Left forelimb (tissue), 1 donor: ENCODE measurements at places on chromosomes 4 and X.

- no peak for DNase-seq
Observed at GRCh38 chr4:48296365-48296764, 26.7 kb upstream of the TEC start.

GRCh38 chr4:135256111-135256510, 1054.5 kb upstream of the PABPC4L start:
- DNase-seq = no peak

- no peak for DNase-seq
Observed at GRCh38 chrX:118989886-118990285, 15.5 kb downstream of the LONRF3 start.

DNA sequence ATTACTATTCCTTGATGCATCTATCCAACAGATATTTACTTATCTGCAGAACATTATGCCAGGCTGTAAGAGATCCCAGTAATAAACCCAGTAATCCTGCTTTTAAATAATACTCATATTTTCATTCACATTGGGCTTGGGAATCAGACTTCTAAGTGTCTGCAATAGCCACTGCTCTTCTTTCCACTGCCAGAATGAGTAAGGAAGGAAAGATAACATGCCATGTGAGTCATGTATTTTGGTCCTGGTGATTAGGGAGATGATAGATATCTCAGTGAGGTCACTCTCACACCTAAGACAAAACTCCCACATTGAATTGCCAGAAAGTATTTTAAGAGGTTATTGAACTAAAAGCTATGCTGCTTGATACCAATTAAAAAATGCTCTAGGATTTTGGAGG, 13.9 kb upstream of the HEPH start:
- DNase-seq = no peak

DNA sequence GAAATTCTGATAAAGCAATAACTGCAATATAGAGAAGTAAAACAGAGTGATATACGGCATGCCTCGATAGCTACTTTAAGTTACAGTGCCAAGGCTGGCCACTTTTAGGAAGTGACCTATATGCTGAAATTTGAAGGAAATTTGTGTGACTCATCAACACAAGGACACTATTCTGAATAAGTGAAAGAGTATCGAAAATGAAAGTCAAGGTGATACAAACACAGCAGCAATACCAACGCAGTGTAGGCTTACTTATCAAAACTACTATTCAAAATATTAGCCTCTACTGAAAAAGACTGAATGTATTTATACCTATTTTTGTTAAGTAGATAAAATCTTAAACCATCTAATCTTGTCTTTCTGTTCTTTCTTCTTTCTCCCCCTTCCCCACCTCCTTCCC, 459.9 kb upstream of the GNPDA2 start:
- DNase-seq = no peak

DNA sequence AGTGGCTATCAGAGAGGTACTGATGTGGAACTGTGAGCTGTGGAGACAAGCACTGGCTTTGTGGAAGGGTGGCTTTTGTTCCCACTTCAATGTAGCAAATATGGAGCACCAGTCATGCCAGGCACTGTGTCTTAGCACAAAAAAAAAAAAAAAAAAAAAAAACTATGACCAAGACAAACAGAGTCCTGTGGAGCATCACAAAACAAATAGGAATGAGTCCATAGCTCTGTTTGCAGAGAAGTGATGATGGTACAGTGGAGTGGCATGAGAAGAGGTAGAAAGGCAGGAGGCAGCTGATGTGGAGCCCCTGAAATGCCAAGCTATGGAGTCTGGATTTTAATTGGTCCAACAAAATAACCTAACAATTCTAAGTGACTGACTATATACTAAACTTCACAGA, 116.9 kb downstream of the RAB28 start:
- no peak for DNase-seq

- peak; percentile 89 for DNase-seq
Observed at GRCh38 chr4:124711471-124712371, 811 bp downstream of the ANKRD50 start.

DNA sequence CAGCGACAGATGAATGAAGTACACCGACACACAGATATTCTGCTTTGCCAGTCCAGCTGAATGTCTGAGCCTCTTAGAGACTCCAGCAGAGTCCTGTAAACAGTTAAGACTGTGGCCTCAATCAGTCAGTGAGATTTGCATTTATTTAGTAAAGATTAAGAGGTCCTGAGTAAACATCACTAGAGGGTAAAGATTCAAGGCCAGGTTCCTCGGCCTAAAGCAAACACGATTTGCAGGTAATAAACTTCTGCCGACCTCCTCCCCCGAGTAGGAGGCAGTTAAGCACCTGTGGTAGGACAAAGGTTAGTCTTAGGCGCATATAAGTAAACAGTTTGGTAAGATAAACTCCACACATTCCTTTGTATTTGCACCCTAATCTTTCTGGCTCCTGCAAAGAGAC, 99.6 kb downstream of the CFAP47 start:
- no peak for DNase-seq

GRCh38 chr4:6626066-6626465, 14.4 kb upstream of the MRFAP1 start:
- DNase-seq = no peak

GRCh38 chr4:173499658-173500535, 30.1 kb downstream of the HAND2 start:
- DNase-seq = no peak

GRCh38 chr4:1748465-1748995, 27.2 kb downstream of the TACC3 start:
- no peak for DNase-seq

DNA sequence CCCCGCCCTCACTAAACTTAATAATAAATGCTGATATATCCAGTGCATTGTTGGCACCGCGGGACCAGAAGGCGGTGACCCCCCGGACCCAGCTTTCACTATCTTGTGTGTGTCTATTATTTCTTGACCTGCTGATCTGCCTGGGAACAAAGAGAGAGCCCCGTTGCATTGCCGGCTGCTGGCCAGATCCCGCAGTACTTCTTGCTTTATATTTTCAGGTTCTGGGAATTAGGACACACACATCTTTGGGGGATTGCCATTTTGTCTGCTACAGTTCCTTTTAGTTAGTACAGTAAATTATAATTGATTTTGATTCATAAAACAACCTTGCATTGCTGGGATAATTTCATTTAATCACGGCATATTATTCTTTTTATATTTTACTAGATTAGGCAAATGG, 2.2 kb upstream of the RTL8B start:
- no peak for DNase-seq

DNA sequence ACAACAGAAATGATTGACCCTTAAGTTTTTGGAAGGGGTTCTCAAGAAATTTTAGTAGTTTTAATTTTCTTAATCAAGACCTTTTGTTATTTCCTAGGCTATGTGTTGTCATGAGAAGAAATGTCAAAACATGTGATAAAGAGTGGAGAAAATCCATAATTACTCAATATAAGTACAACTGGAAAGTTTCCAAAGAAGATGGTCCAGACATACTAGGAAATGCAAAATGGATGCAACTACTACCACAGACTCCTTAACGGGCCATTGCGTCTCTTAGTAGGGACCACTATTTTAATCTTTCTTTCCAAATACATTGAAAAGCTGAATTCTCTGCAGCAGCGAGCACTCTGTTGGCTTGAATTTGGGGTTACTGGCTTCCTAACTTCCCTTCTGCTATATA, 148.8 kb downstream of the NWD2 start:
- no peak for DNase-seq

DNA sequence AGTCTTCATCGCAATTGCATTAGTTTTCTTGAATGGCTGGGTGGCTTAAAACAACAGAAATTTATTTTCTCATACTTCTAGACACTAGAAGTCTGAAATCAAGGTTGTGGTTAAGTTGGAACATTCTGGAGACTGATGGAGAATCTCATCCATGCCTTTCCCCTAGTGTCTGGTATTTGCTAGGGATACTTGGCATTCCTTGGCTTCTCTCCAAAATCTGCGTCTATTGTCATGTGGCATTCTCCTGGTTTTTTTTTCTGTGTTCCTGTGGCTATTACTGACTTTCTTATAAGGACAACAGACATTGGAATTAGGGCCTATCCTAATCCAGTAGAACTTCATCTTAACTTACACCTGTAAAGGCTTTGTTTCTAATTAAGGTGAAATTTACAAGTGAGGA, 272.8 kb upstream of the EPHA5 start:
- DNase-seq = no peak

DNA sequence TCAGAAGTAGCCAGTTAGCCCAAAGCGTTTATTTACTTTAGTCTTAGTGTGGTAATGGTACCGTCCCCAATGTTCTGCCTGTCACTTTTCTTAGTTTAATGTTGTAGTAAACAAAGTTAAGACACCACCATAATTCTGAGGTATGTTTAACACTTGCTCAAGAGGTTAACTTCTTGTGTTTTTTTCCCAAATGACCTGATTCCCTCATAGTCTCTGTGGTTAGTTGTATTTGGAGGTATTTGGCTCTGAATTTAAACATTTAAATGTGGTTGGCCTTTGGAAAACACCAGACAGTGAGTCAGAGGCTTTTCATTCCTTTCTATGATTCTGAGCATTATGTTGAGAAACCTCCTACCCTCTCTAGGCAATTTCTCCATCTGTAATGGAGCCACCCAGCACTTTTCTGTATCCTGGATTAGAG, 47.9 kb downstream of the CXCL1 start:
- no peak for DNase-seq

- DNase-seq = no peak
Observed at GRCh38 chr4:185201977-185202962, 1.5 kb downstream of the CFAP97 start.

DNA sequence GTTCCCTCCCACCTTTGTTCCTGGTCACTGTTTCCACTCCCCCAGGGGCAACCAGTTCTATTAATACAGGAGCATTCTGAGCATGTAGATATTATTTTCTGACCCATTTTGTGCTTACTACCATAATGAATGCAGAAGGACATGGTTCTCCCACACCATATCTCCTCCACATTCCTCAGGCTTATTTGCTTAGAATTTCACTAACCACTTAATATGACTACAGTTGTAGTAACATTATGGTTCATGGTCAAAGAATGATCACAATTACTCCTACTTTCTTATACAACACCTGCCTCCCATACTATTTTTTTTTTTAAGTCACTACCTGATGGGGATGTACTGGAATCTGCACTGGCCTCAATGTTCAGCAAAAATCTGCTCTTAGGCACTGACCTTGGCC, 7.5 kb upstream of the FAM184B start:
- no peak for DNase-seq

GRCh38 chr4:20847124-20847747, 147.0 kb downstream of the PACRGL start:
- no peak for DNase-seq

DNA sequence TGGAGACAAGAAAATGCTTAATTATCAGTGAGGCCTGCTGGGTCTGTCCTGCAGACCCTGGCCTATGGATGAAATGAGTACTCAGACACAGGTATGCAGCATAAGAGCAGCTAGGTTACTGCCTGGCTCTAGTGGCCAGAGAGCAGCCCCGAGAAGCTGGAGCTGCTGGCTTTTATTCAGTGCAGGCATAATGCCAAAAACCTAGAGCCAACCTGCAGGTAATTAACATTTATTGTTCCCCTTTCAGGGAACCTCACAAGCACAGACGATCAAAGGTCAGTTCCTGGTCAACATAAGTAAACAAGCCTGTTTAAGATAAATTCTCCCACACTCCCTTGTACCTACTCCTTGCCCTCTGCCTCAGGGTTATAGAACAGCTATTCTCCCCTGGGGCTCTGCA, 13.3 kb downstream of the IDS start:
- DNase-seq = no peak

DNA sequence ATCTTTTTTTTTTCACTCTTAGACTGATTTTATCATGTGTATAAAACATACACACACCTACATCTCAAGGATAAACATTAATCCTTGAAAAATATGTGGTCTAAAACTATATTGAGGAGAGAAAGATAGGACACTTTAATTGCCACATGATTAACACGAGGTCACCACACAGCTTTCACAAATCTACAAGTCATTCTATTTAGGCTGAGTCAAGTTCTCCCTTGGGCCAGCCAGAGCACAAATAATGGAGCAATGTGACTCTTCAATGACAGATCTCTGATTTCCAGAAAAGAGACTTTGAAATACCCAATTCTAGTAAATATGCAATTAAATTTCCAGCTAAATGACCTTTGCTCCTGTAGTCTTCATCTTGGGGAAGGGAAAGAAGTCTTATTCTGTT, 12.9 kb upstream of the ADH4 start:
- no peak for DNase-seq

DNA sequence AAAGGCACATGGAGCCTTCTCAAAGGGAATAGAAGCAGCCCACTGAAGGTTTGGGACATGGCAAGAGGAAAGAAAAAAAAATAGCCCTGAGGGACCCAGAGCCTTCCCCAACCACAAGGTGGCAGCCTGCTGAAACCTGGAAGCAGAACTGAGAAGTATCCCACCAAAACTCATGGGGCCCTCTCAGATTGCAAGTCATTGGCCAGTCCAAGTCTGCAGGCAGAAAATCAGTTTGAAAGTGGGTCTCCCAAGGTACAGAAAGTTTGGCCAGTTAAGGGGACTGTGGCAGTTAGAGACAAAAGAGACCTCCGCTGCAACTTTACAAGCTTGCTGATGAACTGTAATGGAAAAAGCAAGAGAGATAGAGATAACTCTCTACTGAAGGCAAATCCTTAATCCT, 155.8 kb downstream of the ANTXR2 start:
- DNase-seq = no peak

DNA sequence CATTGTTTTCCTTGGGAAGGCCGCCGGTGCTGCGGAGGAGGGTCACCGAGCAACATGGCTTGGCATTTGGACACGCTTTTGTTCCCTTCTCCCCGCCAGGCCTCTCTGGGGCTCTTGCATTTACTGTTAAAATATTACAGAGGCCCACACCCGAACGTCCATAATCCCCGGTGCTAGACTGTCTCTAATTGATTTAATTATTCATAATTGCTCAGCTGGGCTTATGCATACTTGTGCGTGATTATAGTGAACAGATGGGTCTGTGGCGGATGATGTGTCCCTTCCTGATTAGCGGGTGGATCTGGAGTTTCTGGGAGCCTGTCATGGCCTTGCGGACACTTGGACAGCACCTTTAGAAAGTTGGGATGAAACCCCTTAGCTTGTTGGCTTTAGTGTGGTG, 100.2 kb upstream of the MSX1 start:
- DNase-seq = no peak

- DNase-seq = no peak
Observed at GRCh38 chrX:154712781-154713740, 37.8 kb downstream of the GAB3 start.

- DNase-seq = no peak
Observed at GRCh38 chrX:46587753-46588171, 14.2 kb downstream of the CHST7 start.

- peak; percentile 89 for DNase-seq
Observed at GRCh38 chrX:151396825-151397740, at the start of gene VMA21. Gene VMA21, plus strand, starts transcription at chrX:151397206. Its CDS starts 103 bp downstream, at chrX:151397309.

GRCh38 chrX:133985164-133985966, at the start of gene GPC3:
Gene GPC3, minus strand, starts transcription at chrX:133985594.
- peak; percentile 75 for DNase-seq

GRCh38 chr4:67714248-67714583, 13.3 kb upstream of the UBA6 start:
- no peak for DNase-seq

DNA sequence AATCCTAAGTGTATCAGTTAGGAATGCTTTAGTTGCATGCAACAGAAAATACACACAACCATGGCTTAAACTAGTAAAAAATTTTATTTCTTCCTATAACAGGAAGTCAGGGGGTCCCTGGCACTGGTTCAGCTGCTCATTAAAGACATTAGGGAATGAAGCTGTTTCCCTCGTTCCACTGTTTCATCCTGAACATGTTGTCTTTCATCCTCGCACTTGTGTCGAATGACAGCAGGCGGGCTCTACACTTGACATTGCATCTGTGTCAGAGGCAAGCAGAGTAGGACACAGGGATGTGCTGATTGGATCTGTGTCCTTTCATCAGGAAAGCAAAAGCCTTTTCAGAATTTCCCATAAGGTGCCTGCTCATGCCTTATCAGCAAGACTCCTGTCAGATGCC, 22.8 kb upstream of the C1QTNF7 start:
- no peak for DNase-seq
